ENCODE measurements at places on chromosomes 7 and 10.

DNA sequence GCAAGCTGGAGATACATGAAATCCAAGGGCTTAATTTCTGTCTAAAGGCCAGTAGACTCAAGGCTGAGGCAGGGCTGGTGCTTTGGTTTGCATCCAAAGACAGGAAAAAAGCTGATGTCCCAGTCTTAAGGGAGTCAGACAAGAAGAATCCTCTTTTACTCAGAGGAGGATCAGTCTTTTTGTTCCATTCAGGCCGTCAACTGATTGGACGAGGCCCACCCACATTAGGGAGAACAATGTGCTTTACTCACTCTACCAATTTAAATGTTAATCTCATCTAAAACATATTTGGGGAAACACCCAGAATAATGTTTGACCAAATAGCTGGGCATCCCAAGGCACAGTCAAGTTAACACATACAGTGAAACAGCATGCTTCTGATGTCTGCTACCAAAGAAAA lies 388.5 kb upstream of the CHRM2 start:
- no peak for DNase-seq

DNA sequence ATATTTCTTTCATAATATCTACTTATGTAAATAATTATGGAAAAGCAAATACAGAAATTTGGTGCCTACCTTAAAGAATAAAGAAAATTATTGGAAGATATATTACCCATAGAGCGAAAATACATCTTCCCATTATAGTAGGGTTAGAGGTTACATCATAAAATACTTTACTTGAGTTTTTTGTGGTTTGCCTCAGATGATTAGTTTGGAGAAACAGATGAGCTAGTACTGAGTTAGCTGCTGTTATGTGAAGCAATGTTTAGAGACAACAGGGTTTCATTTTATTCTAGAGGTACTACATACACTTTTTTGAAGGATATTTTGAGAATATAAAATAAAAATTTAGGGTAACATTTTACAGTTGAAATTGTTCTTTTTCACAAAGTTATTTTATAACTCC lies 2.9 kb upstream of the MLLT10 start:
- DNase-seq, result no peak

DNA sequence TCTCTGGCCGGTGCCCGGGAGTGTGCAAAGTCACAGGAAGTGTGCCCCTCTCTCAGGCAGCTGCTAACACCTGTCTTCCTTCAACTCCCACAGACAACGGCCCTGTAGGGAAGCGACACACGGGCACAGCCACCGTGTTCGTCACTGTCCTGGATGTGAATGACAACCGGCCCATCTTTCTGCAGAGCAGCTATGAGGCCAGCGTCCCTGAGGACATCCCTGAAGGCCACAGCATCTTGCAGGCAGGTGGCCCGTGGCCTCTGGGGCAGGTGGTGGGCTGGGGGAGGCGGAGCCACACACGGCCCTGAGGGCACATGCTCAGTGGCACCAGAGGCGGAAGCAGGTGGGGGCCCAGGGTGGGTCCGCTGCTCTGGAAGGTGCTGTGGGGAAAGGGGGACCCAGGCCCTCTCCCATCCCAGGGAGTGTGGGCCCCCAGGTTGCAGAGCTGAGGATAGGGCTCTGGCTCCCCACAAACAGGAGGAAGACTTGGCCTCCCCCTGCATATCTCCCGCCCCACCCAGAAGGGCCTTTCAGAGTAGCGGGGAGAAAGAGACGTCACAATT lies 6.9 kb downstream of the C10orf105 start:
- DNase-seq, result no peak

- no peak for DNase-seq
These were observed 260.1 kb upstream of the PODXL start for GRCh38 chr7:131816391-131817007.

GRCh38 chr7:133183042-133183794 lies 69.7 kb upstream of the EXOC4 start:
- no peak for DNase-seq

GRCh38 chr7:157896774-157897555 lies 560.2 kb downstream of the DNAJB6 start:
- DNase-seq, result no peak

GRCh38 chr10:59854571-59854970 lies 51.8 kb downstream of the CCDC6 start:
- DNase-seq, result no peak

DNA sequence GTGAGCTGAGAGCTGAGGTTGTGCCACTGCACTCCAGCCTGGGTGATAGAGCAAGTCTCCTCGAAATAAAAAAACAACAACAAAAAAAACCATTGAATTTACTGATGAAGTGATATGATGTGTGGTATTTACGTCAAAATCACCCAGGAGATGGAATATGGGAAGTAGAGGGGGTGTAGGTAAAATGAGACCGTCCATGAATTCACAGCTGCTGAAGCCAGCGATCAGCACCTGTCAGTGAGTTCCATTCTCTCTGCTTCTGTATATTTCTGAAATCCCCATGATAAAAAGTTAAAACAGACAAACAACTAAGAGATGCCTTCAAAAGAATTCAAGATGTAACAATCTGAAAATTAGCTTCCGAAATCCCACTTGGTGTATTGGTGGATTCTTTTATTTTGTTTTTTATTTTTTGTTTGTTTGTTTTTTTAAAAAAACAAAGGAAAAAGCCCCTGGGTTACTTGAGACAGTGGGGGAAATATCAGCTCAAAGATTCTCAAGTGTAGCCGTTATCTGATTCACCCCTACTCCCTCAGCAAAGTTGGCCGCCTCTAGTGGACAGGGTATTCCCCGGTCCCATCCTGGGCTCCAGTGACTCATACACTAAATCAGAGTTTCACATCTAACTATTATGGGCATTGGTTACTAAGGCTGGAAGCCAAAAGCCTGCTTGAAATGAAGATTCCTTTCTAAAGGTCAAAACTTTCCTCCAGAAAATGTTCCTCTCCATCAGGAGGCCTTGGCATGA lies 76.4 kb downstream of the MAP3K8 start:
- no peak for DNase-seq

DNA sequence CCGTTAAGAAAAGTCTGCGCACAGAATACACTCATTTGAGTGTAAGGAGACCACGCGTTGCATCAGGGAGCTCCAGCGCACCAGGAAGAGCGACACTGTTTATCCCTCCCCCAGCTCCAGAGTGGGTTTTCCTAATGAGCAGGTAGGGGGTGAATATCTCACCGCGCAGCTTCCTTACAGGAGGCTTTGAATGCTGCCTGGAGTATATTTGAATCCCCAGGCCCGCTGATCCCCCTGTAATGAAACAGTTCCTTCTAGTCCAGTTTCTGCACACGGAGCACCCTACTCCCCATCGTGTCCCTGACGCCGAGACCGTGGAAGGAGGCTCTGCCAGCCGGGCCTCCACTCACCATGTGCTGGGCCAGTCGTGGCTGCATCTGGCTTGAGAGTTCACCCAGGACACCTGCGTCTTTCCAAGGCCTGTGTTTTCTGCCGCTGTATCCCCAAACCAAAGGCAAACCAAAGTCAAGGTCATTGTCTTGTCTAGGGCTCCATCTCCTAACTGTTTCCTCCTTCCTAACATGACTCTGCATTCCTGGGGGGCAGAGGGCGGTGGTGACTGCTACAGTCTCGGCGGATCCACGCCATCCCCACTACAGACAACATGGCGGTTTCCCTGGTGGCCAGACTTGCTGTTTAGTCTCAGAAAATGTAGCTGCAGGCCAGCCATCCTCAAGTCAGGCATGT lies 167.8 kb downstream of the USP6NL start:
- no peak for DNase-seq

DNA sequence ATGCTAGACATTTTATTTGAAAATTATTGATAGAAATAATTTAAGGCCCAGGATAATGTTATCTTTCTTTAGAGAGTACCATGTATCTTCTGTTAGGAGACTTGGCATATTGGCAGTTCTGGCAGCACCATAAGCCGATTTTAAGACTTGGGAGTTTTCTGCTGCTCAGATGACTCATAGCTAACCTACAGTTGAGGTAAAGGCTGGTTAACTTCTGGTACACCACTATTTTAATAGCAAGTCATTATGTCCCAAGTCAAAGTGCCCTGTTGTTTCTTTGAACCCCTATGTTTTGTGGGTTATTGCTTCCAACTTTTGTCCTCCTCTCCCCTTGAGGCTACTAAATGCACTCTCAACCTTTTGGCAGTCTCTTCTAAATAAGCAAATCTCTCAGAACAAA lies 25.2 kb downstream of the ATRNL1 start:
- no peak for DNase-seq

GRCh38 chr10:13624630-13625029 lies 37.9 kb downstream of the PRPF18 start:
- DNase-seq, result no peak

DNA sequence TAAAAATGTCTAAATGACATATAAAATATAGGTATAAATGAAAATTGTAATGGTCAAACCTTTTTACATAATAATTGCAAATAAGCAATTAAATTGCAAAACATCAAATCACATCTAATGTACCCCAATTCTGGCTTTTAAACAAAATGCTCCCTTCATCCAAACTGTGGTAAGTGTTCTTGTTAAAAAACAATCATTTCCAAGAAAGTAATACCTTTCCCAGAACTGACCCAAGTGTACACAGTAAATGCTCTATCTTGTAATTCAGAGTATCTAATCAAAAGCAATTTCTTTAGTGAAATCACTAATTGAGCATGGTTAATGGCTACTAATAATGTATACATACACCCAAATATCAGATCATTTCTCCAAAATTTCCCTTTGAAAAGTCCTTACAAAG lies 28.0 kb downstream of the ITGB1 start:
- DNase-seq, result no peak

GRCh38 chr10:78217336-78217735 lies 183.7 kb downstream of the RPS24 start:
- no peak for DNase-seq

GRCh38 chr10:83127942-83128575 lies 1011.2 kb upstream of the GHITM start:
- no peak for DNase-seq

- no peak for DNase-seq
These were observed 213.6 kb downstream of the DIP2C start for GRCh38 chr10:475709-476454.

GRCh38 chr7:151249034-151249731 lies 689 bp upstream of the SMARCD3 start:
- peak; percentile 50 for DNase-seq

DNA sequence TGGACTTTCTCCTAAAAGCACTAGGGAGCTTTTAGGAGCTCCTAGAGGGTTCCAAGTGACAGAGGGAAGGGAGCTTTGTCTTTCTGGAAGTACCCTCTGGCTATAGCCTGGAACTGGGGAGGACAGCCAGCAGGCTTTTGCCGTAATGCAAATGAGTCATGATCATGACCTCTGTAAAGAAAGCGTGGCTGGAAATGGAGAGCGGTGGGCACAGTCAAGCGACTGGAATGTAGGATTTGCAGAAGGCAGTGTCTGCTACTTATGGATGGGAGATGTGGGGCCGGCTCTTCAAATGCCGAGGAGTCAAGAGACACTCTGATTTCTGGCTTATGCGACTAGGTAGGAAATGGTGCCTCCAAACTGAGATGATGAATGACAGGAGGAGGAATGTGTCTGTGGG lies 34.6 kb upstream of the PLPP4 start:
- no peak for DNase-seq

DNA sequence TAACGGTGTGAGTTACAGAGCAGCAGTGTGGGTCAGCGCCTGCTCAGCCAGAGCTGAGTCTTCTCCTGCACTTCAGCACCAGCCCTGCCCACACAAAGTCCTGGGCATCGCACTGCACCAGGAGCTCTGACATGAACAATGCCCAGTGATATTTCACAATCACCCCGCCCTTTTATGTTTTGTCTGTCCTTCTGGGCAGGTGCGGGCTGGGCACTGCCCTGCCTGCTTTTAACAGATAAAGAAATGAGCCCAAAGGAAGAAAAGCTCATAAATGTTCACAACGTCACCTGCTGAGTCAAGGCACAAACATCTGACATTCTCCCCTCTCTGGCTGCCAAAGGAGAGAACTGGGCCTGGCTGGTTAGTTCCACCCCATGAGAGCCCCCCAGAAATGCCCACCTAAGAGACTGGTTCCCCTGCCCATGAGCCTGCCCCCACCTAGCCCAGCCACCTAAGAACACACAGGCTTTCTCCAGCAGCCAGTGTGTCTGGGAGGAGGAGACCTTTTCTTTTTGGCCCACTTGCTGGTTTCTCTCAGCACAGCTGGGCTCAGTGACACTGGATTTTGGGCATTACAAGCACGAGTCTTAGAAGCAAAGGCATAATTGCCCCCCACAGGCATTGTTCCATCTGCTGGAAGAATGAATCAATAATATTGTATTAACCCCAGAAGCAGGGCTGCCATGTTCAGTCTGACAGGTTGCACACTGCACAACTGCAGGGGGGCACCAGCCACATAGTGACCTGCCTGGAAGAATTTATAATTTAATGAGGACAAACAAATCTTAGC lies 22.3 kb downstream of the CALML3 start:
- DNase-seq, result no peak

DNA sequence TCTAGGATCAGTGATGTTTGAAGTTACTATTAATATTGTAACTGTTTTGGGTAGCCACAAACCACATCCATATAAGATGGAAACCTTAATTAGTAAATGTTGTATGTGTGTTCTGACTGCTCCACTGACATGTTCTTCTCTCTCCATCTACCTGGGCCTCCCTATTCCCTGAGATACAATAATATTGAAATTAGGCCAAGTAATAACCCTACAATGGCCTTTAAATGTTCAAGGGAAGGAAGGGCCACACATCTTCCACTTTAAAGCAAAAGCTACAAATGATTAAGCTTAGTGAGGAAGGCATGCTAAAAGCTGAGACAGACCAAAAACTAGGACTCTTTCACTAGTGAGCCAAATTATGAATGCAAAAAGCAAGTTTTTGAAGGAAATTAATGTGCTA lies 176.4 kb upstream of the ANK3 start:
- no peak for DNase-seq
